ENCODE measurements at places on chromosomes 1 and 21. TPM values are rescaled to one million over a fixed set of nuclear protein-coding genes. Genes with fewer than 3 reads are reported as not detected.

RAB25 gene
- 0.21 TPM for total RNA-seq

CELA3B gene
- total RNA-seq: not detected

LDLRAD1 gene
- total RNA-seq: not detected

OR2AK2 gene
- total RNA-seq: 0.10 TPM

TAS1R3 gene
- 0.94 TPM for total RNA-seq

CFHR4 gene
- not detected for total RNA-seq

SPRR2A gene
- total RNA-seq: not detected

PLPPR5 gene
- total RNA-seq: under 0.01 TPM

OR2T29 gene
- total RNA-seq: not detected

OR2G2 gene
- not detected for total RNA-seq

ATF6 gene
- 27.5 TPM for total RNA-seq

WNT9A gene
- under 0.01 TPM for total RNA-seq

DDX59 gene
- total RNA-seq: 16.7 TPM

OR2T35 gene
- 0.42 TPM for total RNA-seq

DEPDC1 gene
- 0.10 TPM for total RNA-seq

PDC gene
- total RNA-seq: not detected

CADM3 gene
- total RNA-seq: 0.10 TPM

SHCBP1L gene
- total RNA-seq: not detected

SAMD11 gene
- total RNA-seq: not detected

PTCH2 gene
- total RNA-seq: 0.52 TPM

OLIG2 gene
- total RNA-seq: 0.21 TPM

PPIAL4G gene
- 0.21 TPM for total RNA-seq
